ENCODE measurements at places on chromosomes 16 and 17.

DNA sequence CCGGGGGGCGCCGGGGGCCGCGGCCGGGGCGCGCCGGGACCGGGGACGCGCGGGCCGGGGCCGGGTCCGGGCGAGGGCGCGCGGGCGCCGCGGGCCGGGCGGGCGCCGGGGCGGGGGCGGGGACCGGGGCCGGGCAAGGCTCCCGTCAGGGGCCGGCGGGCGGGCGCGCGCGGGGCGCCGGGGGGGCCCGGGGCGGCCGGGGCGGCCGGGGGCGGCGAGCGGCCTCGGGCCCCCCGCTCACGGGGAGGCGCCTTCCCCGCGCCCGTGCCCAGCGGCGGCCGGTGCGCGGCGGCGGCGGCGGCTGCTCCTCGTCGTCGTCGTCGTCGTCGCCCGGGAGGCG is 563 bp downstream of the ZCCHC14 start:
- DNase-seq, result no peak

GRCh38 chr17:80832266-80832676 is 159.4 kb upstream of the CHMP6 start:
- DNase-seq, result no peak

DNA sequence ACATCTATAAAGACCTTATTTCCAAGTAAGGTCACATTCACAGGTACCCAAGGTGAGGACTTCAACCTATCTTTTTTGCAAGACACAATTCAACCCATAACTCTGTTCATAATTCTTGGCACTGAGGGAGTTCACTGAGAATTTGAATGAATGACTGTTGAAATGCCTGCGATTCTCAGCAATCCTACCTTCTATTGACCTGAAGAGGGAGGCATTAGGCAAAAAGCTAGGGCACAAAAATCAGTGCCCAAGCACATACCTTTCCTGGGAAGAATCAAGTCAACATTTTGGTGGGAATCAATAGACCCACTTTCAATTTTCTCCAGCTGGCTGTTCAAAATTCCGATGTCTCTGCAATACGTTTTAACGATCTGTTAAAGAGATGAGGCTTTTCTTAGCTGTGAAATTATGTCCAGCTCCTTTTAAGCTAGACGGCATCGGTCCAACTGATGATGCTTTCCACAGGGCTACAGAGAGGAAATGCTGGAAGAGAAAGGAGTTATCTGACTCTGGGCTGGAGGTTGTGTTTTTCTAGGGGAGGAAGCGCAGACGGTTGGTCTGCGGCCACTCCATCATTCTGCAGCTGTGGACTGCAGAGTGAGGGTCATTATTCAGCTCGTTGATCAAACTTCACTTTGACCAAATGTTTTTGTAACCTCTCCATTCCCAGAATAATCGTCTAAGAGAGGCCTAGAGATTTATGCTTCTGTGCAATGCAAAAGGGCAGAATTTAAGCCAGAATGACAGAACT is 25.2 kb downstream of the BCO1 start:
- DNase-seq, result no peak

DNA sequence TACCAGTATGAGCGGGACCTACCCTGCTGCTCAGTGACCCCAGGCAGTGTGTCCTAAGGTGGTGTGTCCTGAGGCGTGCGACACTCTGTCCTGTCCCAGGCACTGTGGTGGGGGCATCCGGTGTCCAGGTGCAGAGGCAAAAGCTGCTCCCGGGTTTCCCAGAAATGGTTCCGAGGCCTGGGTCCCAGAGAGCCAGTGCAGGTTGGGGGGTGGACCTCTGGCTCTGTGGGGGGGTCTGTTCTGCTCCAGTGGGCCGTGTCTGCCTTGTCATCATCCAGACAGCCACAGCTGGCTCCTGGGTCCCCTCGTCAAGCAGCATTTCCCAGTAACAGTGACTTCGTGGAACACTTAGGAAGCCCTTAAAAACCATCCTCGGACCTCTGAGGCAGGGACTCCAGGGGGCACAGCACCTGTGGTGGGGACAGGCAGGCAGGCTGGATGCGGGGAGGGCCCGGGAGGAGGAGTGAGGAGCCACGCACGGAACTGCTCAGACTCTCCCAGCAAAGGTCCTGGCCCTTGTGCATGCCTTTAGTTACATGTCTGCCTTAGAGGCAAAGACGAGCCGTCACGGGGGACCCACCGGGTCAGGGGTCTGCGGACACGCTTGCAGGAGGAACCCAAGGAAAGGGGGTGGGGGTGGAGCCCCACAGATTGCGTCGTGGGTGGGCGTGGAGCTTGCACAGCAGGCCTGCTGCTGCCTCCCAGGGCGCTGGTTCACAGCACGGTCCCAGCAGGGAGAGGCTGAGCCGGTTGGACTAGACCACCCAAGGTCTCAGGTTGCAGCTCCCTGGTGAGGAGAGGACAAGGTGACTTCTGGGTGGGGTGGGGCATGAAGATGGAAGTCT is 5.6 kb downstream of the SLC16A3 start:
- no peak for DNase-seq

DNA sequence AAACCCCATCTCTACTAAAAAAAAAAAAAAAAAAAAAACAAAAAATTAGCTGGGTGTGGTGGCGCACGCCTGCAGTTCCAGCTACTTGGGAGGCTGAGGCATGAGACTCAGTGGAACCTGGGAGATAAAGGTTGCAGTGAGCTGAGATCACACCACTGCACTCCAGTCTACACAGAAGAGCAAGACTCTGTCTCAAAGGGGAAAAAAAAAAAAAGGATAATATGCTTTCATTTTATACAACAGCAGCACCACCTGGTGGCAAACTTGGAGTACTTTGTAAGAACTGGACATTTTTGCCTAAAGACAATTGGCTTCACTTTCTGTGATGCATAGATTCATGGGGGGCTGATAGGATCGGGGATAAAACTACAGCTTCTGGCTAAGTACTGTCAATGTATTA is 8.5 kb downstream of the CHTF8 start:
- peak; percentile 56 for DNase-seq

- DNase-seq, result peak; percentile 1
Observed at GRCh38 chr16:16033208-16033717, 83.8 kb downstream of the ABCC1 start.

DNA sequence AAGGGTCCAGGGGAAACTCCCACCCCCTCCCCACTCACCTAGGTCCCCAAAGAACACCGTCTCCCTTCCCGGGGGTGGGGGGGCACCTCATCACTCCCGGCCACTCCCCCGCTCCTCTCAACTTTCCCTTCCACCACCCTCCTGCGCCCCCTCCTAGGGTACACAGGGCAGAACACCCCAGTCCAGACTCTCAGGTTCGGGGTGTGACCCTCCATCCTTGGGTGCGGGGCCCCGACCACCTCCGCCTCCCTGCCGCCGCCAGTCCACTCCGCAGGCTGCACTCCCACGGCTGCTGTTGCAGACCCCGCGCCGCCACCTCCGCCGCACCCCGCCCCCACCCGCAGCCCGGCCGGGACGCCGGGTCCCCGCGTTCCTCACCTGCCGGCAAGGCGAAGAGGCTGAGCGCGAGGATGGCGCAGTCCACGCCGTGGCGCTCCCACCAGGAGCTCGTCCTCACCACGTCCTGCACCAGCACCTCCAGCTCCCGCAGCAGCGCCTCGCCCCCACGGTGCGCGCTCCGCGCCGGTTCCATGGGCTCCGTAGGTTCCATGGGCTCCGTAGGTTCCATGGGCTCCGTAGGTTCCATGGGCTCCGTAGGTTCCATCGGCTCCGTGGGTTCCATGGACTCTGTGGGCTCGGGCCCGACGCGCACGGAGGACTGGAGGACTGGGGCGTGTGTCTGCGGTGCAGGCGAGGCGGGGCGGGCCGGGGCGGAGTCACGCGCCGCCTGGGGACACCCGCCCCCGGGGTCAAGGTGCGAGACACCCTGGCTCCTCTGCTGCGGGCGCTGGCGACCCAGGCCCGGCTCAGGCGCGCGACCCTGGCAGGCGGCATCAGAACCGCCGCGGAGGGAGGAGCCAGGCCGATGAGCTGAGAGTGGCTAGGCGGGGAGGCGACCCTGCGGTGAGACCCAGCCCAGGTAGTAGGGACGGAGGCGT is at the start of gene FADS6:
FADS6 (minus strand) TSS at position 660 of the 938 bp plus-strand sequence; CDS start at position 622, 38 bp downstream.
- DNase-seq, result no peak

Data from activated T-cell treated with anti-CD3 and anti-CD28 coated beads for 24 hours (primary cell).